Ascending aorta (tissue), 2 donors: ENCODE measurements at places on chromosomes 7 and 10.

GRCh38 chr10:22554461-22555182 lies 159.8 kb downstream of the PIP4K2A start:
- peak; percentile 31 for DNase-seq
- H3K4me1 ChIP-seq, result no peaks in the 10 kb centered on the region
- H3K27me3 ChIP-seq, result no peaks in the 10 kb centered on the region
- peak overlapping the region; percentile 9 for H3K4me3 ChIP-seq
- H3K36me3 ChIP-seq, result peaks cover 6% of the 10 kb centered on the region

DNA sequence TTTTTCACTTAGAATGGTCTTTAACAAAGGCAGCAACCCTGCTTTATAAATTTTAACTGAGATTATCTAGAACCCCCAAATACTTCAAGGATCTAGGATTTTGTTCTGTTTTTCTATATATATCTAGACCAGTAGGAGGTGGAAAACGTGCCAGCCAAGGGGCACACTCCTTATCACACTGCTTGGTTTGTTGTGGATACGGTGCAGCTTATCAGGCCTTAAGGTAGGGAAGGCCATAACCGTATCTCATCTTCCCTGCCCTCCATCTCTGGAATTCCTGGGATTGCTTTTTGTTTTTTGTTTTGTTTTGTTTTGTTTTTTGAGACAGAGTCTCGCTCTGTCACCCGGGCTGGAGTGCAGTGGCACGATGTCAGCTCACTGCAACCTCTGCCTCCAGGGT lies 75.4 kb downstream of the MPLKIP start:
- no peaks in the 10 kb centered on the region for H3K4me1 ChIP-seq
- H3K27ac ChIP-seq, result no peak overlapping the region
- H3K4me3 ChIP-seq, result no peak overlapping the region
- DNase-seq, result no peak
- no peaks in the 10 kb centered on the region for H3K27me3 ChIP-seq

DNA sequence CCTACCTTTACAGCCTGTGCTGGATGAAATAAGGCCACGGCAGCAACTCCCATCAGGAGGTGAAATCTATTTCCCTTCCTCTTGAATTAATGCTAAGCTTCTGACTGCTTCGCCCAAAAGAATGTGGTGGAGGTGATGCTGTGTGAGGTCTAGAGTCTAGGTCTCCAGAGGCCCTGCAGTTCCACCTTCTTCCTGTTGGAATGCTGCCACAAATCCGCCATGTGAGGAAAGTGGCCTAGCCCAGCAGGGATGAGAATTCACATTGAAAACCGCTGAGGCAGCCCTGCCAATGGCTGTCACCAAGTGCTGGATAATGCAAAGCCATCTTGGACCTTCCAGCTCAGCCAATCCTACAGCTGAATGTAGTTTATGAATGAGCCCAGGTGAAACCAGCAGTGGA lies 28.0 kb downstream of the RHOBTB1 start:
- no peaks in the 10 kb centered on the region for H3K36me3 ChIP-seq
- no peak overlapping the region for H3K27ac ChIP-seq
- peaks cover 12% of the 10 kb centered on the region for H3K4me1 ChIP-seq
- H3K27me3 ChIP-seq, result no peaks in the 10 kb centered on the region
- no peak overlapping the region for H3K4me3 ChIP-seq

GRCh38 chr7:151013356-151013732 lies 10.9 kb downstream of the ATG9B start:
- H3K27ac ChIP-seq, result no peak overlapping the region
- H3K4me1 ChIP-seq, result peaks cover 13% of the 10 kb centered on the region
- H3K36me3 ChIP-seq, result no peaks in the 10 kb centered on the region
- H3K27me3 ChIP-seq, result peaks cover 18% of the 10 kb centered on the region
- DNase-seq, result no peak

- H3K27ac ChIP-seq, result no peak overlapping the region
- H3K4me1 ChIP-seq, result peaks cover 3% of the 10 kb centered on the region
- peak; percentile 46 for DNase-seq
Measured at GRCh38 chr7:154912871-154913637, 89.9 kb downstream of the PAXIP1 start.

GRCh38 chr10:27464993-27465392 lies 39.1 kb upstream of the RAB18 start:
- H3K4me3 ChIP-seq, result no peak overlapping the region
- no peak overlapping the region for H3K27ac ChIP-seq
- H3K4me1 ChIP-seq, result no peaks in the 10 kb centered on the region
- no peaks in the 10 kb centered on the region for H3K27me3 ChIP-seq
- no peaks in the 10 kb centered on the region for H3K36me3 ChIP-seq

DNA sequence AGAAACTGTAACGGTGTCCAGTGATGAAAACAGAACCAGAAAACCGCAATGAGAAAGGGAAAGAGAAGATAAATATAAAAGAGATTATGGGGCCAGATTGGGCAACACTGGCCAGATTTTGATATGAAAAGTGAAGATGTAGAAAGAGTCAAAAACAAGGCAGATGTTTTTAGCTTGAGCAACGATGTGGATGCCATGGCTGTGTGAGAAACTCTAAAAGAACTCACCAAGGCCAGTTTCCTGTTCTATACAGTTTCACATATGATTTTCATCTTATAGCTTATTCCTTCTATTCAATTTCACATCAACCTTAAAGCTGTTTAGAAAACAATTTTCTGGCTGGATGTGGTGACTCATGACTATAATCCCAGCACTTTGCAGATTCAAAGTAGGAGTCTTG lies 36.3 kb downstream of the CSTF2T start:
- H3K27me3 ChIP-seq, result no peaks in the 10 kb centered on the region
- H3K4me3 ChIP-seq, result no peak overlapping the region
- no peak overlapping the region for H3K27ac ChIP-seq

DNA sequence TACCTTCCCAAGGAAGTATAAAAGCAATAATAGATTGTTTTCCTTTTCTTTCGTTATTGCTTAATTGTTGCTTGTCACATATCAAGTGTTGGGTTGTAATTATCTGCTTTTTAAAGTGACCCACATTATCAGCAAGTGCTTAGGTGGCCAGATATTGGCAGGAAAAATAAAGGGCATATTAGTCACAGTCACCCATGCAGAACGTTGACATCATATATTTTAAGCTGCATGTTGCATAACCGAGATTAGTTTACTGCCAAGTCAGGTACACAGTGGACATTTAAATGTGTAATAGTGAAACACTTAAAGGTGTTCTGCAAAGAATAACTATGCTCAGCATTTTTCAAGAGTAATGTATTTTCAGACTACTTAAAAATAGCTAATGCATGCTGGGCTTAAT lies 11.4 kb downstream of the NEBL start:
- H3K36me3 ChIP-seq, result no peaks in the 10 kb centered on the region
- H3K27ac ChIP-seq, result no peak overlapping the region
- no peak for DNase-seq
- H3K4me1 ChIP-seq, result no peaks in the 10 kb centered on the region
- H3K27me3 ChIP-seq, result no peaks in the 10 kb centered on the region

DNA sequence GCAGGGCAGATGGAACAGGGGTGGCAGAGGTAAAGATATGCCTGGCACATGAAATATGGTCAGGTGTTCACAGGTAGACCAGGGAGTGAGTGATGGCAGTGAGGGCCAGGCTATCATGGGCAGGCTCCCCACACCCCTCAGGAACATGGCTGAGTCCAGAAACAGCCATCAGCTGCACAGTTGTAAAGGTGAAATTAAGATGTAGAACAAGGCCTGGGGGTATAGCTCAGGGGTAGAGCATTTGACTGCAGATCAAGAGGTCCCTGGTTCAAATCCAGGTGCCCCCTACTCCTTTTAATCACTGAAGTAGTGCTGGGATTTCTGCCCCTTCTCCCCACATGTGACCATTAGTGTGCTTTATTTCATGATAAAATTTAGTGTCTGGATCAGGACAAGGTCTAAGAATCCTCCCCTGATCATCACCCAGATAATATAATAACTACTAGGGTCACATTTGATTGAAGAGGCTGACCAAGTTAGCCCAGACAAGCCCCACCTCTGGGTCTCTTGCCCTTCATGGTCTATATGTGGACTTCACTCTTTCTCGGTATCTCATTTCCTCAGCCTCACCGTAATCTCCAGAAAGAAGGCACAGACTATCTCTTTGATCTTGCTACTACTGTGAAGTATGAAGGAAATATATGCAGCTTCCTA lies 69.0 kb downstream of the ZNF783 start:
- no peaks in the 10 kb centered on the region for H3K27me3 ChIP-seq
- no peak for DNase-seq
- no peak overlapping the region for H3K27ac ChIP-seq

DNA sequence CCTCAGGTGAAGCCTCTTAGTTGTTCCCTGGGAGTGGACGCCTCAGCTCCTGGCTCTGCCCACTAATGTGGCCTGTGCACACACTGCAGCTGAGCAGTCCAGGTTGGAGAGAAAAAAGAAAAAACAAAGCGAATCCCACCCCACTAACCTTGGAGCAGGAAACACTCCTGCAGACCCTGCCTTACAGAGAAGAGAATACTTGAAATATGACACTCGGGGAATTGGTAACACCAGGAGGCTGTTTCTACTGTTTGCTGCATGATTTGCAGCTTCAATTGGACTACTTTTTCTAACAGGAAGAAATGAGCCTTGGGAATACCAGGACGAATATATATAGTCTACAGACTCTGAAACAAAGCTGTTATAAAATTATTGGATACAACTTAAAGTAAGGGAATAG lies 22.2 kb downstream of the CDHR3 start:
- H3K27me3 ChIP-seq, result no peaks in the 10 kb centered on the region
- H3K4me1 ChIP-seq, result no peaks in the 10 kb centered on the region
- no peaks in the 10 kb centered on the region for H3K36me3 ChIP-seq
- no peak for DNase-seq
- H3K27ac ChIP-seq, result no peak overlapping the region

DNA sequence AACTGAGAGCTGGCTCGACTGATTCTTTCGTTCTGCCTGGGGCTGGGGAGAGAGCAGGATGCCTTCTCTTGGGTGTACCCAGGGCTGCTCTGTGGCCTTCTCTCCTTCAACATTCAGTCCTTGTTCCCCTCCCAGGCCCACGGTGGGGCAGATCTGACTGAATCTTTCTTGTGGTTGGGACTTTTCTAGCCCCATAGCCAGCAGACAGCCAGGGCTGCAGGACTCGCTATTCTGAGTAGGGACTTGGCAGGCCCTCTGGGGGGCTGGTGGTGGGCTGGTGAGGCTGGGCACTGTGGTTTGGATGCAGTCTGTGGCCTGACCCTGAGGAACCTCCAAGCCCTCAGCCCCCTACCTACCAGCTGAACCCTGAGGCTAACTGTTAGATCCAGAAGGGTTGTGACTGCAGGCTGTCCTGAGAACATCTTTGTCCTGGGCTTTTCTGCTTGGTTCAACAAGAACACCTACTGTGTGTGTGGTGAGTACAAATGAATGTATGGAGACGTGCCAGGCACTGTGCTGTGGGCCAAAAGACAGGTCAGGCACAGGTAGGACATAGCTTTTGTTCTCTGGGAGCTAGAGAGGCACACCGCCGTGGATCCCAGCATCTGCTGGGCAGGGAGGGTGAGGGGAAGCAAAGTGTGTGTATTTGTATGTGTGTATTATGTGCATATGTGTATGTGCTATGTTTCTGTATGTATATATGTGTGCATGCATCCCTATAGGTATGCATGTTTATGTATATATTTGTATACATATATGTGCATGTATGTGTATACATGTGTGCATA lies 2.1 kb upstream of the PALD1 start:
- DNase-seq, result no peak
- no peaks in the 10 kb centered on the region for H3K36me3 ChIP-seq
- H3K27me3 ChIP-seq, result no peaks in the 10 kb centered on the region
- no peak overlapping the region for H3K4me3 ChIP-seq
- peaks cover 15% of the 10 kb centered on the region for H3K4me1 ChIP-seq
- no peak overlapping the region for H3K27ac ChIP-seq

DNA sequence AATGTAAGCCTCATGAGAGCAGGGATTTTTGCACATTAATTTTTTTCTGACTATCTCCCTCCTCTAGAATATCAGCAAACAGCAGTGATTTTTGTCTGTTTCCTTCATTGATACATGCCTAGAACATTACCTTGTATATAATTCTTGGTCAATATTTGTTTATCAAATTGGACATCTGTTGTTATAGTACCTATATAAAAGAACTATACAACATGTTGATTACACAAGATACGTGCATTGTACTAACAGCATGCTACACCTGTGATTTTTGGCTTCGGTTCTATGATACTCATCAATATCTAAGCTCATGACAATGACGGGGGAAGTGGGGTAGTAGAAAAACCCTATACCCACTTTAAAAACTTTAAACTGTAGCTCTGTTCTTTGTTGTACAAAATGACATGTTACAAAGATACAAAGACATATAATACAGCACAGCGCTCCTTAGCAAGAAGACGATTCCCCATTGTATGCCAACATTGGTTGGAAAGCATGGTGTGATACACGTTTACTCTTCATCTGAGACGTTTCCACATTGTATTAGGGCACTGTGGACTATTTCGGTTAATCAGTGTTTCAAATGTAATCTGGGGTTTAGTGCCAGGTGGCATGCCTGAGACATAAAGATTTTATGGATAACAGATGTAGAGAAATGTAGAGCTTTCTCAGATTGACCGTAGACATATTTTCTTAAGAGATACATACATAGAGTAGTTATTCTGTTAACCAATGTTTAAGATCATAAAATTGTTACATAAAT lies 70.5 kb upstream of the FOXP2 start:
- no peak for DNase-seq
- H3K36me3 ChIP-seq, result no peaks in the 10 kb centered on the region
- no peaks in the 10 kb centered on the region for H3K27me3 ChIP-seq
- no peak overlapping the region for H3K4me3 ChIP-seq
- H3K4me1 ChIP-seq, result no peaks in the 10 kb centered on the region

DNA sequence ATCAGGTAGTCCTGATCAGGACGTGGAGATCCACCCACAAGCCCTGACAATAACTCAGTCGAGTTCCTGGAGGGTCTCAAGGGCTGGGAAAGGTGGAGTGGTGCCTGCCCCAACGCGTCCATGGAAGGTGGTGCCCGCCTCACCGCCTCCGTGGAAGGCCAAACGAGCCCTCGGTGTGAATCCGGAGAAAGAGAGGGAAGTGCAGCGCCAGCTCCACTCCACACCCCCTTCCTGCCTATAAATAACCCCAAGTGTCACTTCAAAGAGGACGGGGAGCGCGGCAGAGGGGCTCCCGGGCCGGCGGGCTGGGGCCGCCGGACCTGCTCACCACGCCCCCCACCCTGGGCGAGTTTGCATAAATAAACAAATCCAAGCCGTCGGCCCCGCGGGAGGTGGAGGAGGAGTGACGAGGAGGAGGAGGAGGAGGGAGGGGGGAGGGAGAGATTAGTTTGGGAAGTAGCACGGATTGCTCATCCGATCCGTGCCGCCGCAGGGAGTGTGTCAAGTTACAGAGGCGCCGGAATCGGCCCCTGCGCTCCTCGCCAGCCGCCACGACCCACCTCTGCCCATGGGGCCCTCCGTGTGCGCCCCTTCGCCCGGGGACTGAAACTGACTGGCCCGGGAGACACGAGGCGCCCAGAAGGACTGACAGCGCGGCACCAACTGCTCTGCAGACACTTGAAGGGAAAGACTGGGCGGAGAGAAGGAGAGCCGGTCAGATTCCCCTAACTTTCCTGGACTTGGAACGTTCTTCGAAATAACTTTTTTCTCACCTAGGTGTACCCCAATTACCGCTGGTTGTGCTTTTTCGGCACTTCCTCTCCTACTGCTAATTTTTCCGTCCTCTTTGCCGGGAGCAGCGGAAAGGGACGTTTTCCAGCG lies at the start of gene COL13A1:
TSS of gene COL13A1 (plus strand) at position 473 of the 882 bp plus-strand sequence. CDS start 518 bp downstream, outside the sequence.
- peak within 1 kb of the TSS; percentile 74 for H3K27ac ChIP-seq
- H3K4me1 ChIP-seq, result peaks cover 7% of the 10 kb centered on the region
- peak within 1 kb of the TSS; percentile 70 for H3K4me3 ChIP-seq
- H3K27me3 ChIP-seq, result no peaks in the 10 kb centered on the region
- no peaks in the 10 kb centered on the region for H3K36me3 ChIP-seq
- peak; percentile 80 for DNase-seq

- no peaks in the 10 kb centered on the region for H3K4me1 ChIP-seq
- no peaks in the 10 kb centered on the region for H3K27me3 ChIP-seq
- H3K36me3 ChIP-seq, result no peaks in the 10 kb centered on the region
- H3K27ac ChIP-seq, result no peak overlapping the region
- H3K4me3 ChIP-seq, result no peak overlapping the region
Measured at GRCh38 chr10:116787053-116787659, 44.8 kb upstream of the HSPA12A start.
